Activated CD4-positive, alpha-beta memory T cell treated with anti-CD3 and anti-CD28 coated beads for 36 hours (primary cell): ENCODE measurements at places on chromosomes 1 and 21.

- DNase-seq: no peak
These were observed 38.2 kb downstream of the SELENOF start for GRCh38 chr1:86875722-86876121.

GRCh38 chr1:58966917-58967740 lies 183.3 kb upstream of the JUN start:
- no peak for DNase-seq

DNA sequence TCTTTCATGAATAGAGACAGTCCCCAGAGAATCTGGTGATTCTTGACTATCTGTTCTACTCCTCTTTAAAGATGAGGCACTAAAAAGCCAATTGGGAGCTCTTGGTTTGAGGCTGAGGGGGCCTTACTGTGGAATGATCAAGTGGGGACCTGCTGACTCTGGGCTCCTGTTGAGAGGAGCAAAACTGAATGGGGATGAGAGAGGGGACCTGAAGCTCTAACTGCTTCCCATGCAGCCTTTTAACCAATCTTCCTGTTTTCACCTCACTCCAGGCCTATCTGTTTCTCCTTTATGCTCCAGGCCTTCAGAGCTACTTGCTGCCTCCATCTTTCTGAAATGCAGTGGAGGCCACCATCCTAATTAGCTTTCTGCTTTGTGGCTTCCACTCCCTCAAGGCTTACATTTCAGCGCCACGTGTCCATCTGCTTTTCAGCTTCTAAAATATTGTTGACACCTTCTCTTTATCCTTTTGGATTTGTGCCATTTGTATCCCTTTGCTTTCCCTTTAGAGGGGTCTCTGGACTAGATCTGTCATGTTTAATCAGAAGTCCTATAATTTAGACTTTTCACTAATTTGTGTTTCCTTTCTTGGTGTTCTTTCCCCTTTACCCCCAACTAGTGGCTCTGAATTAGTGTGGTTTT lies 145.7 kb downstream of the DHRS3 start:
- DNase-seq: no peak

DNA sequence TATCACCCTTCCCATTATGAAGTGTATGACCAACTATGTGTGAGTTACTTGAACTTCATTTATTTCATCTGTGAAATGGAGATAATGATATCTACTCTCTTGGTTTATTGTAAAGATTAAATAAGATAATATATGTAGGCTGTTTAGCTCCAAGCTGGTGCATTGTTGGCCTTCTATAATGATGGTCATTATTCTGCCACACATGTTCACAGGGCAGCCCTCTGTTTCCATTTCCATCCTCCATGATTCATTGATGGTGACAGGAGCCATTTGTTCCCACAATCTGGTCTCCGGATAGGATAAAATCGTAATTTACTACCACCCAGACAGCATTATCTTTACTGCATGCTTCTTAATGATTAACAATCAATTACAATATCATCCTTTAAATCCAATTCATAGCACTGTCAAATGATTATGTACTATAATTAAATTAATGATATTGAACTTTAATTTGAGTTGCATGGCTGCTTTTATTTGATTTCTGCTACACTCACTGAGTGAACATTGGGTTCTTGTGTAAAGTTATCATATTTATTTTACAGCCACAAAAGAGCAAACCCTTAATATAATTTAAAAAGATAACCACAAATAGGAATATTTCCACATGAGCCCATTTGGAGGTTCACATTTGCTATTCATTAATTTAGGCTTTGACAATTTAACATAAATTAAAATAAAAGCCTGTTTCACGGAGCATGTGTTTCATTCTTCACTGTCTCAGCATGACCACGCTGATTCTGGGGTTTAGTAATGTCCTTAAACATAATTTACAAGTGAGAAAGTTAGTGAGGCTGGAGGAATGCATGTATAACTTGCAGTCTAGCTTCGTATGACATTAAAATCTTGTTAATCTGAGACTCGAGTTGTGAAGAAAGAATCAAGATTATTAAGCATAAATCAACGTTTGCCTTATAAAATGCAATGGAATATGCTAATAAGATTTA lies 596.4 kb upstream of the ZRANB2 start:
- DNase-seq: no peak

DNA sequence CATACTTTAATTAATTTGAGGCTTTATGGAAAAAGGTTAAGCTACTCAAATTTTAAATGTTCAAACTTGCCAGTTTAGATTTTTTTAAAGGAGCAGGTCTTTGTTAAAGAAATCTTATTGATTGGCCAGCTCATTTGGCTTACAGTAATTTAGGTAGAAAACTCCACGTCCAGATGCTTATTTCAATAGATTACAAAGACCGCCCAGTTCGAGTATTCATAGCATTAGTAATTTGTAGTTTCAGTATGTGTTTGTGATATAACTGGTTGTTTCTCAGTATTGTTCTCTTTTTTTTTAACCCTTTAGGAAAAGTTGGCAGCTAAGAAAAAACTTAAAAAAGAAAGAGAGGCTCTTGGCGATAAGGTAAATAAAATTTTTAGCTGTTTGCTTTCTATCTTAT lies 1.6 kb downstream of the RPF1 start:
- DNase-seq: no peak

GRCh38 chr1:245956225-245956624 lies 550.9 kb downstream of the SMYD3 start:
- DNase-seq: peak; percentile 56

DNA sequence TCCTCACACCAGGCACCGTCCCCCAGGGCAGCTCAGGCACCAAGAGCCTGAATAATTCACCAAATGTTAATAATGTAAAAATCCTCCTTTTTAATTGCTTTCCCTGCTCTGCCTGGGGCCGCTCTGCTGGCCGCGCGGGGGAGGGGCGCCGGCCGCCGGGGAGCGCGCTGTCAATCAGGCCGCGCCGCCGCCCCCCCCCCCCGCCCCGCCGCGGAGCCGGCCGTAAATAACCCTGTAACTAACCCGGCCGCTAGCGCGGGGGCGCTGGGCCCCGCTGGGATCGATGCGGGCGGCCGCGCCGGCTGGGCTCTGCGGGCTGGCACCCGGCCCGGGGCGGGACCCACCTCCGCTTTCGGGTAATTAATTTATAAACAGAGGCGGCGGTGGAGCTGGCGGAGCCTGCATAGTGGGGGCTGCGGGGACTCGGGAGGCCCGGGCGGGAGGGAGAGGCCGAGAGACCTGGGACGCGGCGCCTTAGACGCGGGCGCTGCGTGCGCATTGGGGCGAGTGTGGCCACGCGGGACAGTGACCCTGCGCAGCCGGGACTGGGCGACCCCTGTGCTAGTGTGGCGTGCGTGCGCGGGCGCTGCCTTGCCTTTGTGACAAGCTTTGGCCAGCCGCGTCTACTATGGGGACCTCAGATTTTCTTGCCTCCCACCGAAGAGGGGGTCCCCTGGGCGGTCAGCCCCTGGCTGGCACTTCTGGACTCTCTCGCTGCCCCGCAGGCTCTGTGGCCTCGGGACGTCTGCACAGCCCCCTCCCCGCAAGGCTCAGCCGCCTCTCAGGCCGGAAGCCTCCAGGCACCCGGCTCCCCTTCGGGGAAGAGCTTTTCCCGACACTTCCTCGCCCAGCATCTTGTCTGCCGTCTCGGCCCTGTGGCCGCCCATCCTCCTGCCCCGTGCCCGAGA lies 16.6 kb downstream of the SAMD11 start:
- no peak for DNase-seq

- DNase-seq: no peak
These were observed 696.7 kb downstream of the PTPRU start for GRCh38 chr1:29933067-29933466.

GRCh38 chr1:6727535-6727934 lies 25.9 kb upstream of the DNAJC11 start:
- DNase-seq: peak; percentile 67

DNA sequence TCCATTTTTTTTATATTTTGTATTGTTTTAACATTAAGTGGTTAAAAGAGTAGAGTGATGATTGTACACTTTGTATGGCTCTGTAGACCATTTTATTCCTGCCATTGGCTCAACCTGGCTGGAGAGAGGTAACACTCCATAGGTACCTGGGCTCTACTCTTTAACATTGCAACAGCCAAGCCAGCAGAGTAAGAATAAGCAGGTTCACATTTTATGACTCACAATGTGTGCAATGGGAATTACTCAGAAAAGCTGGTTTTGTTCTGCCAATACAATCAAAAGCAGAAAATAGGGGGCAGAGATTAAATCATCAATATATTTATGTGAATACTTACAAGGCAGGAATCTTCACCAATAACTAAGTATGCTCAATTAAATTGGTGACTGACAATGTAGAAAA lies 1324.0 kb downstream of the AMY1C start:
- no peak for DNase-seq

DNA sequence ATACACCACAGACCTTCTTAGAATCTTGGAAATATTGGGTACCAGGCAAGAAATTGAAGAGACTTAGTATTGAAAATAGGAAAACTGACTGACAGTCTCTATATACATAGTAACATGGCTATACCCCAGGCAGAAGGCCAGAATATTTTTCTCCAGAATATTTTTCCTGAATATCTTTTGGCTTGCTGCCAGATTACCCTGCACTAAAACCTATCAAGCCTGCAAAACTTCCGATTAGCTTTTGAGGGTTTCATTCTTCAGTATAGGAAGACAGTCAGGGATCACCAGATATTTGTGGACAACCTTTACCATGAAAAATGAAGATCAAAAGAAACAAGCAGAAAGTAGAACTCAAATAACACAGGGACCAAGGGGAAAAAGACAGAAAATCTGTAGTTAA lies 187.9 kb downstream of the LRRC7 start:
- no peak for DNase-seq

DNA sequence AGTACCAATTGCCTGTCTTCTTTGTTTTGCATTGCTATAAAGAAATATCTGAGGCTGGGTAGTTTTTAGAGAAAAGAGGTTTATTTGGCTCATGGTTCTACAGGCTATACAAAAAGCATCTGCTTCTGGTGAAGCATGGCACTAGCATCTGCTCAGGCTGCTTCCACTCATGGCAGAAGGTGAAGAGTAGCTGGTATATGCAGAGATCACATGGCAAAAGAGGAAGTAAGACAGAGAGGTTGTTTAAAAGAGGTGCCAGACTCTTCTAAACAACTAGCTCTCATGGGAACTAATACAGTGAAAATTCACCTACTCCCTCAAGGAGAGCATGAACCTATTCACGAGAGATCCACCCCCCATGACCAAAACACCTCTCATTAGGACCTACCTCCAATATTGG lies 56.7 kb upstream of the GUCA2B start:
- DNase-seq: no peak

- DNase-seq: no peak
These were observed 34.4 kb downstream of the WLS start for GRCh38 chr1:68197891-68198290.

GRCh38 chr1:55064861-55065263 lies 25.5 kb downstream of the PCSK9 start:
- DNase-seq: no peak

DNA sequence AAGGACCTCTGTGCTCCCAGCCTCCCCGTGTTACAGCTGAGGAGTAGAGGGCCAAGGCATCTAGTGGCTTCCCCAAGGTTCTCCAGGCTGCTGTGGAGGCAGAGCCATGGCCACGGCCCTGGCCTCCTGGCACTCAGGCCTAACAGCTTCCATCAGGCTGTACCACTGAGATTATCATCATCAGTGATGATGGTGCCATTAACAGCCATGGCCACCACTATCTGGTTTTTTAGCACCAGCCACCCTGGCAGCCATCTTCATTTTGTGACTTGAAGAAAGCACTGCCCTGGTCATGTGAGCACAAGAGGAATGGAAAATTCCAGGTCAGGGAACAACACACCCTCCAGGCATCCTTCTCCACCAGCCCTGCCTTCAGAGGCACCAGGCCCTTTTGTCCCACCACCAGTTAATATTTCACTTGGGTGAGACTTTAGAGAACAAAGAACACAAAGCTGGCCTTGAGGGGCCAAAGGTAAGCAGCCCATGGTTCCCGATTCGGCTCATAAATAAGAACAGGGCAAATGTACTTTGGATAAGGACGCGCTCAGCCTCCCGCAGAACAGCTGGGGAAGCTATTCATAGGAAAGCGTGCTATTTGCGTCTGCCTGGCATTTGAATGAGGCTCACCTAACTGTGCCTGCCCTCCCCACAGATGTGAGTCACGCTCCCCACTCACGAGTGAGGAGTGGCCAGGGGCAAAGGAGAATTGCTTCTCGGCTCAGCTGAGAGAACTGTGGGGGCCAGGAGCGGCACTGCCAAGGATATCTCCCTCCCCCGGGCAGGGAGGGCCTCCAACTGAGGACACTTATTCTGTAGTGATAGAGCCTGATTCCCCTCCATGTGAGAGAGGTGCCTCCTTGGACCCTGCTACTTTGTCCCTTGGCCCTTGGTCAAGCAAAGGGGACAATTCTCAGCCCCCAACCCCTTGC lies 95.6 kb downstream of the CD58 start:
- no peak for DNase-seq
